ENCODE measurements at places on chromosomes 16 and 17. TPM values are rescaled to one million over a fixed set of nuclear protein-coding genes. Genes with fewer than 3 reads are reported as not detected.

- H3K36me3 ChIP-seq = no peaks in the 10 kb centered on the region
- no peak overlapping the region for H3K4me3 ChIP-seq
- DNase-seq = no peak
- H3K27ac ChIP-seq = no peak overlapping the region
Observed at GRCh38 chr16:86918637-86919036, 340.3 kb downstream of the FOXL1 start.

DNA sequence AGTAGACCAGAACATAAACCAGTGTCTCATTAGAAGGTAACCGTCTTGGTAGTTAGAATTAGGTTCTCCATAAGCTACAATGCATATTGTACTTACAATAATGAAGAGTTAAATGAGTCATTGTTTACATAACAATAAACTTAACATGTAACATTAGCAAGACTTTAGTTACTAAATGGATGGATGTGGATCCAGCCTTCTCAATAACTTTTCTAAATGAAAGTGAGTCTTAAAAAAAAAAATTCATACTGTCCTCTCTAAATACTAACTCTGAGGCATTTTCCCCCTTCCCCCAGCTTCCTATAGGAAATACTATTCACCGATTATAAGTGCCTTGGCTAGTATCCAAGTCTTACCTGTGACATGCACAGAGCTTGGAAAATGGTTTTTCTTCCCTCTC lies 155.3 kb downstream of the CYB561 start:
- no peak for DNase-seq
- no peak overlapping the region for H3K27ac ChIP-seq
- no peaks in the 10 kb centered on the region for H3K27me3 ChIP-seq
- no peak overlapping the region for H3K4me3 ChIP-seq

GRCh38 chr16:19316846-19317245 lies 31.3 kb downstream of the CLEC19A start:
- no peaks in the 10 kb centered on the region for H3K36me3 ChIP-seq
- no peaks in the 10 kb centered on the region for H3K27me3 ChIP-seq
- no peaks in the 10 kb centered on the region for H3K4me1 ChIP-seq
- no peak for DNase-seq

- peak; percentile 36 for DNase-seq
- H3K36me3 ChIP-seq = no peaks in the 10 kb centered on the region
- no peak overlapping the region for H3K27ac ChIP-seq
- no peak overlapping the region for H3K4me3 ChIP-seq
- no peaks in the 10 kb centered on the region for H3K4me1 ChIP-seq
- H3K27me3 ChIP-seq = no peaks in the 10 kb centered on the region
Observed at GRCh38 chr16:50711862-50712559, 18.6 kb downstream of the NOD2 start.

DNA sequence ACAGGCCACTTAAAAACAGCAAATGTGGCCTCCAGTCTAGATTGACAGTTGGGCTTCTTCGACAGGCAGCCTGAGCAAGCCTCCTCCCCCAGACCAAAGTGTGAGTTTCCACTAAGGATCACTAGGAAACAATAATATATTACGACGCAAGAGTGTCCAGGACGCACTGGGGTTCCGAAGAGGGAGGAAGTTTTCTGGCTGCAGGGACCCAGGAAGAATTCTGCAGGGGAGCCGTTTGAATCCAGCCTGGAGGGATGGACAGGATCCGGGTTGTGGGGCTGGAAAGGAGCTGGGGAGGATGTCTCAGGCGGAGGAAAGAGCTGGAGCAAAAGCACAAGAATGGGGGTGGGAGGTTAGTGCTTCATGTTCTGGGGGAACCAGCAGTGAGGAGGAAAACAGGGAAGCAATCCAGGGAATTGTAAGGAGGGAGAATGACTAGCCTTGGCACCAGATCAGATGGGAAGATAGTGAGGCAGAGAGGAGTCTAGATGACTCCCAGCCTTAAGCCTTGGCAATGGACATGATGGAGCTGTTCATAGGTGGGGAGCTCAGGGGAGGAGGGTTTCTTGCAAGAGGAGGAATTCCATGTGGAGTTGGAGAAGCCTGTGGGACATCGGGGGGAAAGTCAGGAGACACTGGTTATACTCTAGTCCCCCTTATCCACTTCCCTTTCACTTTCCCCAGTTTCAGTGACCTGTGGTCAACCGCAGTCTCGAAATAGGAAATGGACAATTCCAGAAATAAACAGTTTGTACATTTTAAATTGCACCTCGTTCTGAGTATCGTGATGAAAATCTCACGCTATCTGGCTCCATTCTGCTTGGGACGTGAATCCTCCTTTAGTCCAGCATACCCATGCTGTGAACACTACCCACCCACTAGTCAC lies 26.6 kb downstream of the NGFR start:
- H3K27me3 ChIP-seq = no peaks in the 10 kb centered on the region
- H3K4me3 ChIP-seq = no peak overlapping the region
- peak; percentile 27 for DNase-seq

DNA sequence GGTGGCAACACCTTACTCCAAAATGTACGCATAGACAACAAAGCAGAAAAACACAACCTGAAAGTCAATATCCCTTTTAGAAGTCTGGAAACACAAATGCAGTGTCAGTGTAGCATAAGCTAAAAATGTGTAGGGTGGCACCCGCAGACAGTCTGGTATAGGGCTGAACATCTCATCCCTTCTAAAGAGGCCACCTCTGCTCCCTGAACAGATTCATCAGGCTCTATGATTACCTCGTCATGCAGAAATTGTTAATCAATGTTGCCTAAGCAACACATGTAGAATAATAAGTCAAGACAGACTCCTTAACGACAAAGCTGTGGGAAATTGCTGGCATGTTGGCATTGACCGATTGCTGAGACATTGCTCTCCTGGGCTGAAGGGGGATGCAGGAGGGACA lies 33.3 kb upstream of the ERCC4 start:
- no peaks in the 10 kb centered on the region for H3K36me3 ChIP-seq
- no peak overlapping the region for H3K4me3 ChIP-seq
- no peaks in the 10 kb centered on the region for H3K27me3 ChIP-seq
- H3K27ac ChIP-seq = no peak overlapping the region

GRCh38 chr17:59845595-59846393 lies 46.9 kb downstream of the TUBD1 start:
- H3K4me3 ChIP-seq = no peak overlapping the region
- H3K4me1 ChIP-seq = peaks cover 87% of the 10 kb centered on the region
- DNase-seq = peak; percentile 62
- no peaks in the 10 kb centered on the region for H3K27me3 ChIP-seq

- no peaks in the 10 kb centered on the region for H3K36me3 ChIP-seq
- peaks cover 8% of the 10 kb centered on the region for H3K4me1 ChIP-seq
- H3K4me3 ChIP-seq = no peak overlapping the region
Observed at GRCh38 chr17:76018340-76018680, 8.8 kb downstream of the EVPL start.

GRCh38 chr16:64391063-64391600 lies 730.7 kb downstream of the CDH11 start:
- H3K36me3 ChIP-seq = no peaks in the 10 kb centered on the region
- no peak overlapping the region for H3K27ac ChIP-seq
- H3K4me3 ChIP-seq = no peak overlapping the region
- H3K27me3 ChIP-seq = no peaks in the 10 kb centered on the region
- no peaks in the 10 kb centered on the region for H3K4me1 ChIP-seq
- DNase-seq = no peak

GRCh38 chr17:62206550-62206949 lies 141.5 kb upstream of the MED13 start:
- no peak for DNase-seq
- H3K27ac ChIP-seq = no peak overlapping the region
- H3K36me3 ChIP-seq = no peaks in the 10 kb centered on the region
- H3K4me3 ChIP-seq = no peak overlapping the region

DNA sequence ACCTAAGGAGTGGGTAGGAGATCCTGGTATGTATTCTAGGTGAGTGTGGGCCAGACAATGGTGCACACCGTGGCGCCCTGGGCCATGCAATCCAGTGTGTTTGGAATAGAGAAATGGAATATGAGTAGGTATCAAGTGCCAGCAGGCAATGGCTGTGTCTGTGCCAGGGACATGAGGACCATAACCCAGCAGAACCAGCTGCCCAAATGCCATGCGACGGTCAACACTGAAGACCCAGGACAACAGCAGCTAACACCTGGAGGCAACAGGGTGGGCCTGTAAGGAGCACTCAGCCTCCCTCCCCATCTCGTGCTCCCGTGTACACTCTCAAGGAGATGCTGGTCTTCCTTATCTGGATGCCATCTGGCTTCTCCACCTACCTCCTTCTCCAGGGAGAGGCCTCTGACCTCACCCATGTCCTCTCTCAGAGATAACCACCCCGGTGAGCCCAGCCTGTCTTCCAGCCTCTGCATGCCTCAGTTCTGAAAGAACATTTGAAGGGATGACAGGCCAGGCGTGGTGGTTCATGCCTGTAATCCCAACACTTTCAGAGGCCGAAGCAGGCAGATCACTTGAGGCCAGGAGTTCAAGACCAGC lies 750 bp upstream of the GSDMB start:
- DNase-seq = no peak
- H3K27me3 ChIP-seq = no peaks in the 10 kb centered on the region
- H3K4me3 ChIP-seq = no peak overlapping the region
- no peaks in the 10 kb centered on the region for H3K4me1 ChIP-seq

DNA sequence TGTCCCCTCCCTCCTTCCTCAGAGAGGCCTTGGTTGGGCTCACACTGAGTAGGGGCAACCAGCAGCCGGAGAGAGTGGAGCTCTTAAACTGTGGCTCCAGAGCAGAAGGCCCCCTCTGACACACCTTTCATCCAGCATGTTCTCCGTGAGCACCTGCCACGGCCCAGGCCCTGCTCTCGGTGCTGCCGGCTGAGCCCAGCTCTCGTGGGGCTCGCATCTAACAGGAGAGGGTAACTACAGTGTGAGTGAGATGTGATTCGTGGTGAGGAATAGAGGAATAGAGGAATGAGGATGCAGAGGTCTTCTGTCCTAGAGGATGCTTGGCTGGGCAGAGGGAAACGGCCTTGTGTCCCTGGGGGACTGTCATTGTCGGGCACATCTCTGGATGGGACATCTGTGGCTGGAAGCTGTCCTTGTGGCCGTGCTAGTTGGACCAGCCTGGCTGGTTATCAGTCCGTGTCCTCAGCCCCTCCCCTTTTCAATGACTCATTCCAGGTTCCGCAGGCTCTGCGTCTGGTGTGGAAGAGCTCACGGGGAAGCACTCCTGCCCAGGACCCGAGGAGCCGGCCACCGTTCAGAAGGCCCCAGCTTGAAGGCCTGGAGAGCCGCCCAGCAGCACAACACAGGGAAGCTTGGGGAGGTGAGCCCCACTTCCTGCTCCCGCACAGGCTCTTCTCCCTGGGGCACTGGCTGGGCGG lies 11.9 kb upstream of the DNASE1 start:
- H3K4me3 ChIP-seq = no peak overlapping the region
- H3K27me3 ChIP-seq = no peaks in the 10 kb centered on the region
- H3K4me1 ChIP-seq = peaks cover 16% of the 10 kb centered on the region
- H3K27ac ChIP-seq = no peak overlapping the region
- H3K36me3 ChIP-seq = no peaks in the 10 kb centered on the region

- no peak overlapping the region for H3K4me3 ChIP-seq
- H3K27ac ChIP-seq = no peak overlapping the region
- DNase-seq = no peak
- peaks cover 21% of the 10 kb centered on the region for H3K4me1 ChIP-seq
- H3K36me3 ChIP-seq = no peaks in the 10 kb centered on the region
Observed at GRCh38 chr17:78532922-78533640, 44.1 kb downstream of the DNAH17 start.

- no peak overlapping the region for H3K4me3 ChIP-seq
- no peaks in the 10 kb centered on the region for H3K36me3 ChIP-seq
- no peaks in the 10 kb centered on the region for H3K4me1 ChIP-seq
- no peak overlapping the region for H3K27ac ChIP-seq
Observed at GRCh38 chr17:76909971-76910760, 42.0 kb downstream of the MGAT5B start.

- no peaks in the 10 kb centered on the region for H3K36me3 ChIP-seq
- no peak for DNase-seq
Observed at GRCh38 chr16:22220714-22221113, 14.6 kb downstream of the EEF2K start.

GRCh38 chr17:39208136-39208535 lies 8.1 kb downstream of the RPL19 start:
- H3K36me3 ChIP-seq = peaks cover 20% of the 10 kb centered on the region
- H3K27me3 ChIP-seq = no peaks in the 10 kb centered on the region
- H3K4me1 ChIP-seq = peaks cover 12% of the 10 kb centered on the region
- no peak for DNase-seq
- H3K27ac ChIP-seq = no peak overlapping the region

- H3K4me3 ChIP-seq = no peak overlapping the region
Observed at GRCh38 chr17:28230011-28230410, 89.0 kb upstream of the TMEM97 start.

- peak overlapping the region; percentile 83 for H3K27ac ChIP-seq
- no peak overlapping the region for H3K4me3 ChIP-seq
- DNase-seq = peak; percentile 76
- no peaks in the 10 kb centered on the region for H3K27me3 ChIP-seq
- H3K4me1 ChIP-seq = peaks cover 69% of the 10 kb centered on the region
Observed at GRCh38 chr17:17781591-17782496, 54.9 kb downstream of the SREBF1 start.

DNA sequence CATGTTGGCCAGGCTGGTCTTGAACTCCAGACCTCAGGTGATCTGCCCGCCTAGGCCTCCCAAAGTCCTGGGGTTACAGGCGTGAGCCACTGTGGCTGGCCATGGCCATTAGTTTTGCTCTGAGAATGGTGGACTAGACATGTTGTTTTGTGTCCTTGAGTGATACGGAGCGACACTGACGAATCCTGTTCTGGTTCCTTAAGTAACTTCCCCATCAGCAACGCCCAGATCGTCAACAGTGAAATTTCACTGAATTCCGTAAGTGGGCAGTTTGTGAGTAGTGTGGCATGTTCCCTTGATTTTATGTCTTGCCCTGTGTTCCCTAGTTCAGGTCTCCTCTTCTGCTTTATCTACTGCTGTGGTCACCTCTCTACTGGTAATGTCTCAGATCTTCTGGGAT lies 67.4 kb downstream of the SNX29 start:
- no peak for DNase-seq
- H3K4me1 ChIP-seq = no peaks in the 10 kb centered on the region
- H3K36me3 ChIP-seq = no peaks in the 10 kb centered on the region
- no peak overlapping the region for H3K4me3 ChIP-seq
- no peaks in the 10 kb centered on the region for H3K27me3 ChIP-seq

TTYH2 gene
- total RNA-seq = 8.0 TPM

CBFA2T3 gene
- total RNA-seq = 16.2 TPM

HBA2 gene
- total RNA-seq = 23.4 TPM

PIPOX gene
- 3.1 TPM for total RNA-seq

GGA3 gene
- total RNA-seq = 24.1 TPM

CACNG1 gene
- not detected for total RNA-seq

ESRP2 gene
- 55.0 TPM for total RNA-seq

WIPI1 gene
- total RNA-seq = 22.4 TPM

SCGB1C2 gene
- not detected for total RNA-seq

CIBAR2 gene
- total RNA-seq = not detected

KRT25 gene
- not detected for total RNA-seq

MMP15 gene
- total RNA-seq = 35.3 TPM

GPATCH8 gene
- total RNA-seq = 33.9 TPM

HOXB3 gene
- not detected for total RNA-seq

NPIPB2 gene
- total RNA-seq = 2.3 TPM

CDRT15 gene
- not detected for total RNA-seq

HOXB5 gene
- total RNA-seq = 0.99 TPM
